ENCODE measurements at places on chromosomes 7 and 10.

DNA sequence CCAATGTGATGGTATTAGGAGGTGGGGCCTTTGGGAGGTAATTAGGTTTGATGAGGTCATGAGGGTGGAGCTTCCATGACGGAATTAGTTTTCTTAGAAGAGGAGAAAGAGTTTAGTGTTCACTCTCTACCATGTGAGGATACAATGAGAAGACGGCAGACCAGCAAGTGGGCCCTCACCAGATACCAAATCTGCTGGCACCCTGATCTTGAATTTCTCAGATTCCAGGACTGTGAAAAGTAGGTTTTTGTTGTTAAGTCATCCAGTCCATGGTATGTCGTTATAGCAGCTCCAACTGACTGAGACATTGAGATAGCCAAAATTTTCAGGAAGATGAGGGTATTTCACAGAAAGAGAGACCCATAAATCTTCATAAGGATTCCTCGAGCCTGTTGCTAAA lies 3.6 kb upstream of the TMEM196 start:
- no peak for DNase-seq

DNA sequence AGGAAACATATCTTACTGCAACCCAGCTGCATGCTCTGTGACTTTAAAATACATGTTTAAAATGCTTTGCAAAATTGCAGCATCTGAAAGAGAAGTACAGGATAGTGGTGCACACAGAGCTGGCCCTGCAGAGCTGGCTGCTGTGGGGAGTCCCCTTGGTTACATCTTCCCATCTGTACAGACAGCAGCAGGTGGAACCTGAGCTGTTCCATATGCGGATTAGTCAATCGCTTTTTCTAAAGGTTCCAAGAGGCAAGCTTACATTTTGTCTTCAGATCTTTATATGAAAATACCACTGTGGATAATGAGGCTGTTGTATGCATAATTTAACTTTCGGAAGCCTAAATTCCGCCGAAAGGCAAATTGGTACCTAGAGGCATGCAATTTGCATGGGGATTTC lies 444.1 kb downstream of the NRG3 start:
- DNase-seq, result no peak

- no peak for DNase-seq
Observed at GRCh38 chr10:15775513-15775912, 55.8 kb upstream of the ITGA8 start.

DNA sequence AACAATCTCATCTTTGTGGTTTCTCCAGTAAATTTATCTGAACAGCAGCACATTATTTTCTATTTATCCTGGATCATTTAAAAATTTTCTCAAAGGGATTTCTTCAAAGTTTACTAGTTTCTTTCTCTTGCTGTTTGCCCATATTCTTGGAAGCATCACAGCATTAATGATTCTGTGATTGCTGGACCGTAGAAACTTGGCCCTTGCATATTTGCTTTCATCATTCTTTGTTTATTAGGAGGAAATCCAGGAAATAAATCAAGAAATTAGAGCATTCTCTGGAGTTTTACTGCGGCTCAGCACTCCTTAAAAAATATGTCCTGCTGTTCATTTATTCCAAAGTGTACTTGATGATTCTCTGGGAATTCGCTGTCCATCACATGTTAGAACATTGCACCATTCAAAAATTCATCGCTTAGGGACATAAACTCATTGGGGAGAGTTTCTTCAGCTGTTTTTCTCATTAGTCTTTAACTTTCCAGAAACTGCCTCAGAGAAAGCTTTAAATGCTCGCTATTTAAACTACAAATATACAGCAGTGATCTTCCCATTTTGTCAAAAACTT lies 264.0 kb upstream of the CDC14C start:
- DNase-seq, result no peak

- no peak for DNase-seq
Observed at GRCh38 chr7:113652501-113652900, 266.3 kb downstream of the PPP1R3A start.

DNA sequence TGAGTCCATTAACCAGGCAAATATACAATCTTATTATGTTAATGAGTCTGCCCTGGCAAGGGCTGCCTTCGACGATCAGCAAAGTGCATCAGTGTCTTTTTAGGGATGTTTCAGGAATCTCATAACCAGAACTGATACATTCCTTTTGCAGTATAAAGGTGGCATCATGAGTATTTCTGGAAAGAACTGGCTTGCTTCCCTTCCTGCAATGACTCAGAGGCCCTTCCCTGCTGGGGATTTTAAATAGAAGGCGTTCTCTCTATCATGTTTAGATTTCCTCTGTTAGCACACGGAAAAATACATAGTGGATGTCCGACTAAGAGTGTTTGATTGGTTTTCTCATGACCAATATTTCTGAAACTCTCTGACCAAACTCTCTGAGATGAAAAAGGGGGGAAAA lies 1.8 kb downstream of the NPS start:
- no peak for DNase-seq

DNA sequence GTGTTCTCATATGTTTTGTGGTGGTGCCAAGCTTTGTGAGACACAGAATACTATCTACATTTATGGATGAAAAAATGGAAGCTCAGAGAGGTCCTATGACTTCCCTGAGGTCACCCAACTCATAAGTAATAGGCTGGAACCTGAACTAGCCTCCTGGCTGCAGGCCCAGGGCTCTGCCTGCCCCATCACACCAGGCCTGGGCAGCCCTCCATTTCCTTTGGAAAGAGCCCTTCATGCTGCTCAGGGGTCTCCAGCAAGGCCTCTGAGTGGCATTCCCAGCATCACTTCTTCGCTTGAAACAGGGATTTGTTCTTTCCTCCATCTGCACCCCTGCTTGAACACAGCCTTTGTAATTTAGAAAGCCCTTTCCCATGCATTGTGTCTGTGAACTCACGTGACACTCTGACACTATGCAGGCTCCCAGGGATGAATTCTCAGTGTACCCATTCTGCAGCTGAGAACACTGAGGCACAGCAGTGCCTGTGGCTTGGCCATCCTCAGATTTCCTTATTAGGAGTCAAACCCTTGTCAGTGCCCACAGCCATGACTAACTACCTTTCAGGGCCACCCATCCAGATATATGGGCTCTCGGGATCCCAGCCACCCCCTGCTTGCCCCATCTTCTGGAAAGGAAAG lies 127.8 kb upstream of the PPIF start:
- no peak for DNase-seq

- DNase-seq, result no peak
Observed at GRCh38 chr7:95811846-95812445, 39.6 kb downstream of the DYNC1I1 start.

DNA sequence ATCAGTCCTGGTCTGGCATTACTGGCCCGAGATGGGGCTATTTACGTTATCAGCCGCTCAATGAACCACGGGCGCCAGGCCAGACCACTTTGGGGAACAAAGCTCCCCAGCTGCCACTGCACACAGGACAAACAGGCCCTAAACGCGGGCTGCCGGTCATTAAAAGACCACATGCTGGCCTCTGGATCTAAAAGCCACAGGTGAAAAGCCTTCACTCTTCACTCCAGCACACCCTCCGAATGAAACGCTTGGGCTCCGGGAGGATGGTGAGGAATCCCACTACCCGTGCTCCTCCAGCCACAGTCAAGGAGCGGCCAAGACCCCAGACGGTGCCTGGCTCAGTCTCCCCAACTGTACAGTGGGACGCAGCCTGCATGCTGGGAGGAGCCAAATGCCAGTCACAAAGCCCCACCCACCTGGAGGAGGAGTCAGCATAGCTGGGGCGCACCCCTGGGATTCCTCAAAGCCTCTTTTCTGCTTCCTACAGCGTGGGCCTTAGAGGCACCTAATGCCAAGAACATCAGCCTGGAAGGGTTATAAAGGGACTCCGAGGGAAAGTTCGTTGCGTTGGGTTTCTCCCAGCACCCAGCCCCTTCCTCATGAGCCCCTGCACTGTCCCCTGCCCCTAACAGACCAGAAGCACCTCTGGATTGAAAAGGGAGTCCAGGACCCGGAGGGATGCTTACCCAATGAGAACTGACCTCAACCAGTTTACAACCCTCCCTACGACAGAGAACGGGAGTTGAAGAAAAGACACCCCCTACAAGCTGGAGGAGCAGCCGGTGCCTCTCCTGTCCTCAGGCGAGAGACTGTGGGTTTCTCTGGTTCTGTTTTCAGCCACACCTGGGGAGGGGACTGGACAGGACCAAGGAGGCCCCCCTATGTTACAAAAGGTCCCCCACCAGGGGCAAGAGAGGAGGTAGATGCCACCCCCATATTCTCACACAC lies 4.7 kb downstream of the PDGFA start:
- peak; percentile 78 for DNase-seq

GRCh38 chr10:132641401-132641800 lies 103.8 kb downstream of the INPP5A start:
- no peak for DNase-seq

GRCh38 chr7:140327261-140327661 lies 71.1 kb downstream of the SLC37A3 start:
- DNase-seq, result no peak

DNA sequence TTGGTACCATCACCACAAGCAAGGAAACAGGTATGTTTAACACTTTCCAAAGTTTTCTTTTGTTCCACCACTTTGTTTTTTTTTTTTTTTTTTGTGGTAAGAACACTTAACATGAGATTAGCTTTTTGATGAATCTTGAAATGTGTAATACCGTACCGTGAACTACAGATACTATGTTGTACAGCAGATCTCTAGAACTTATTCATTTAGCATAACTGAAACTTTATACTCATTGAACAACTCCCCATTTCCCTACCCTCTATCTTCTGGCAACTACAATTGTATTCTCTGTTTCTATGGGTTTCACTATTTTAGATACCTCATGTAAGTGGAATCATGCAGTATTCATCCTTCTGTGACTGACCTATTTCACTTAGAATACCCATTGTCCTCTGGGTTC lies 162.7 kb upstream of the ITGB1 start:
- no peak for DNase-seq

DNA sequence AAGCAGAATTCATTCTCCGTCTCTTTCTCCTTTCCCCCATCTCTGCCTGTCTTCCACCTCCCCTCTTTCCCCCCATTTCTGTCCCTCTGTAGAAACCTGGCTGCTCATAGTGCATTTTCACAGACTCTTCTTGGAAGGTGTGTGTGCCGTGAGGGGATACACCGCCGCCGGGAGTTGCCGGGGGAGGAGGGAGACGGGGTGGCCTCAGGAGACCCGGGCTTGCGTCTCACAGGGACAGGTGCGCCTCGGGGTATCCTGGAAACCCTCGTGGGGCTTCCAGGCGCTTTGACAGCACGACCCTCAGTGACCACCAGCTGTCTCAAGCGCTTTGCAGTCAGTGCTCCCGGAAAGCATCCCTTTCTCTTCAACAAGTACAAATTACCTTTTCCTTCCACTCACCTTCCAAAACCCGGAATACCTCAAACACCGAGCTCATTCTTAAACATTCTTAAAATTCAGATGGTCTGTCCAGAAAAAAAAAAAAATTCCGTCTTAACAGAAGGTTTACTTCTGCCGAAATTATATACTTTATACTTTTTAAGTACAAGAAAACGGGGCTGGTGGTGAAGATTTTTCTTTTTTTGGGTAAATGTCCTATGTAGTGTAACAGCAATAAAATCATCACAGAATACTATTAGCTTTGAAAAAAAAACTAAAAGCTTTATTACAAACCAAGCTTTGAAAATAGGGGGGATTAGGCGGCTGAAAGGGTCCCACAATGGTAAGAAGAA lies 8.2 kb downstream of the EMX2 start:
- no peak for DNase-seq

DNA sequence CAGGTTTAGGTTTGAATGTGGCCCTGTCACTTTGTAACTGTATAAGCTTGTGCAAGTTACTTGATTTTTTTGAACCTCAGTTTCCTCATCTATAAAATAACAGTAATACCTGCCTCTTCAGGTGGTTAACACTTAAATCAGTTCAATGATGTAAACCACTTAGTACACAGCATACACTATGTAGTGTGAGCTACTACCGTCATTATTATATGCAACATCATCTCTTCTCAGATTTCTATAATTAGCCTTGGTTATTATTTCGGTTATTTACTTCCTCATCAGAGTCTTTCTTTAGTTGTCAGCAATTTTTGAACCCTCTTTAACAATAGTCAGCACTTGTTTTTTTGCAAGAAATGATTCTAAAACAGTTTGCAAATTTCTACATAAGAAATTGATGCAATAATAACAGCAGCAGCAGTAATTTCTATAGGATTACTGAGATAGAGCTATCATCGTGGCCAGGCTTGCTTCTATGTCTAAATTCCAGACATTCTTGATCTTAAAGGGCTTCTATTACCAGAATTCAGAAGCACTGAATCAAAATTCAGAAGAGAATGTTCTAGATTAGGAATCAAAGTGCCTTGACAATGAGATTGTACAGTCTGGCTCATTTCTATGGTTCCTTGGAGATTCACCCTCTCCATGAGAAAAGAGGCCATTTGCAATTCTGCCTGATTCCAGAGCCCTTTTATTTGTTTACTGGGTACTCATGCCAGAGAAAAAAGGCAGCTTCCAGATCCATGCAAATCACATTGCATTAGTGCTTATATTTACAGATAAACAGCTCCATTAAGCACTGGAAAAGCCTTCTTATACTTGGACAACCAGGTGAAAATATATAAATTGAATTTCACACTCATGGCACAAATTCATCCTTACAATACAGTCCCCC lies 25.0 kb upstream of the WDR11 start:
- DNase-seq, result no peak

GRCh38 chr10:24518411-24518810 lies 205.3 kb downstream of the ARHGAP21 start:
- DNase-seq, result no peak

DNA sequence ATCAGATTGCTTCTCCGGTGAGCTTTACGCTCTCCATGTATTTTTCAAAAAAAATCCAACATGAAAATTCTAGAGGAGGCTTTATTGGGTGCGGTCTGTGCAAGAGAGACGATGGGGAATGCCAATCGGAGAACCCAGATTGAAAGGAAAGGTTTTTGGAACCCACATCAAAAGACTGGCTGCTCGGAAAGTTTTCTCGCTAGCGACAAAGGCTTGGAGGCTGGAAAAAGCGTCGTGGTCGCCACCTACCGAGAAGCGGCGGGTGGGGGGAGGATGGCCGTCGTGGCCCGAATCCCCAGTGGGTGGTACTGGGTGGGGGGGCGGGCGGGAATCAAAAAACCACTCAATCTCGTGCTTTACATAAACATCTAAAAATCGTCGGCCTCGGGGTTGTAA lies 1.1 kb upstream of the GTF2I start:
- peak; percentile 32 for DNase-seq

- DNase-seq, result no peak
Observed at GRCh38 chr7:155187061-155187785, 110.5 kb upstream of the INSIG1 start.

DNA sequence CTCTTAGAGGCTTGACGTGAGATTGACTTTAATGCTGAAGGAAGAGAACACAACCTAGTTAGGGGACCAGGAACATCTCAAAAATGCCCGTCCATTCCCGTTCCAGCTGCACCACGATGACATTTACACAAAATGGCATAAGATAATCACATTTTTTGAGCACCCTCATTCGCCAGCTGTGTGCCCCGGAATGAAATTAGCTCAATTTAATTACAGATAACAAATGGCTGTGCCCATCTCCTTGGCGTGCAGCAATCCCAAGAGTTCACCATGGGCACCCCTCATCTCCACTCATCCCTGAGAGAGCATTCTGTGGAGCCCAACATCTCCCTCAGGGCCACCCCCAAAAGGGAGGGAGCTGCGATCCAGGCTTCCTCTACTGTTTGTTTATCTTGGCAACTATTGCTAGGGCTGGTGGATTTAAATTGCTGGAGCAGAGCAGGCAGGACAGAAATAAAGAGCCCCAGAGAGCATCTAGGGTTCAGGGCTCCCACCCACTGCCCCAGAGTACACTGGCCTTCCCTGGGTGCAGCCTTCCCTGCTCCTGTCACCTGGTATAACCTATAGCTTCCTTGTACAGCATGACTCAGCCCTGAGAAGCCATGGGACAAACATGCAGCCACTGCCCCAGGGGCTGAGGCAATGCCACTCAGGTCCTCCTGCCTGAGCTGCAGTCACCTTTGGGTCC lies 263.5 kb downstream of the ZEB1 start:
- no peak for DNase-seq
